ENCODE measurements at places on chromosomes 1 and 21. TPM values are rescaled to one million over a fixed set of nuclear protein-coding genes. Genes with fewer than 3 reads are reported as not detected.
A peak's percentile ranks its signal among the peaks of the same experiment; 100 is the strongest.

DNA sequence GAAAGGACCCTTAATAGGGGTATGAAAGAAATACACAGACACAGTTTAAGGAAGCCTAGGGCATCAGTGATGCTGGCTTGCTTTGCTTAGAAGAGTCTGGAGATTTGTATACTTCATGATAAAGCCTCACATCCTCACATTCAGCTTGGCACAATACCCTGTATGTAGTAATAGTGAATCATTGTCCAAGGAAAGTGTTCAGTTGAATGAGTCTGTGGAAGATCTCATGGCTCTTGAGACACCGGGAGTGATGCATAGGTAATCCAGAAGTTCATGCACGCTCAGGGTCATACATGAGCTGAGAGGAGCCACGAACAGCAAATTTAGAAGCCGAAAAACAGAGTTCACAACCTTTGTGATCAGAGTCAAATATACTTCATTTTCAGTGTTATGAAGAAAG is 537.2 kb upstream of the TMPRSS15 start:
- H3K27me3 ChIP-seq, result no peaks in the 10 kb centered on the region
- no peaks in the 10 kb centered on the region for H3K4me1 ChIP-seq
- no peak overlapping the region for H3K4me3 ChIP-seq
- no peak overlapping the region for H3K27ac ChIP-seq
- DNase-seq, result no peak

GRCh38 chr1:101100674-101101073 is 75.1 kb upstream of the DPH5 start:
- no peaks in the 10 kb centered on the region for H3K36me3 ChIP-seq
- H3K4me3 ChIP-seq, result no peak overlapping the region
- no peak overlapping the region for H3K27ac ChIP-seq

- H3K36me3 ChIP-seq, result no peaks in the 10 kb centered on the region
- H3K4me1 ChIP-seq, result no peaks in the 10 kb centered on the region
- H3K27ac ChIP-seq, result no peak overlapping the region
- H3K27me3 ChIP-seq, result no peaks in the 10 kb centered on the region
Observed at GRCh38 chr1:227707846-227708245, 27.3 kb downstream of the JMJD4 start.

- no peak overlapping the region for H3K27ac ChIP-seq
- H3K27me3 ChIP-seq, result no peaks in the 10 kb centered on the region
- H3K4me1 ChIP-seq, result no peaks in the 10 kb centered on the region
- no peaks in the 10 kb centered on the region for H3K36me3 ChIP-seq
Observed at GRCh38 chr1:101394041-101394440, 157.2 kb downstream of the S1PR1 start.

Gene WNT3A
- not detected for total RNA-seq

DNA sequence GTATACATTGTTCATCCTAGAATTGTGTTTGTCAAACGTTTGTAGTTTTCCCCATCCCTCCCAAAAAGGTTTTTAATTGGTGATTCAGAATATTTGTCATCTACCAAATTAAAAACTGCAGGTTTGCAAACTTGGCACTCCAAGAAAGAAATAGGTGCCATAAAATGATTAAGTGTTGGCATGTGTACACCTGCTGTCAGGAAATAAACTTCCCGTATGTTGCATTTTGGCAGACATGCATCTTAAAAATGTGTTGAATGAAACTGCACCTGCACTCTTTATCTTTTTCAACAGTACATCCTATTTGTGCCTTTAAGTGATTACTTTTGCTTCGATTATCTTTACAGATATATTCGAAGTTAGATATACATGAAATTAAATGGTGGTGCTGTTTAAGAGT is 7.3 kb downstream of the B3GALT2 start:
- H3K4me3 ChIP-seq, result no peak overlapping the region
- no peaks in the 10 kb centered on the region for H3K4me1 ChIP-seq
- H3K27me3 ChIP-seq, result no peaks in the 10 kb centered on the region

Gene KRTAP19-1
- not detected for total RNA-seq

Gene TDRD5
- 0.44 TPM for total RNA-seq

DNA sequence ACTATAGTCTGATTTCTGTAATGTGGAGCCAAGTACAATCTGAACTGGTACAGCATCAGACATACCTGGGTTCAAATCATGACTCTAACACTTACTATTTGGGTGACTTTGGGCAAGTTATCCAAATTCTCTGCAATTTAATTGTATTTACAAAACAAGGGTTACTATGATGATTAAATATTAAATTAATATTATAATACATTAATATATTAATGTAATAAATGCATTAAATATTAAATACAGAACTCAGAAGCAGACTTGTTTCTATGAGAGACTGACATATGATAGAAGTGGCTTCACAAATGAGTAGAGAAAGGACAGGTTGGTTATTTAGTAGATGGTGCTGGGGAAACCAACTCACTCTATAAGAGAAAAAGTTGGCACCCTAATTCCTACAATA is 27.3 kb upstream of the OTUD3 start:
- H3K4me1 ChIP-seq, result peaks cover 2% of the 10 kb centered on the region
- no peak overlapping the region for H3K27ac ChIP-seq
- no peak overlapping the region for H3K4me3 ChIP-seq

Gene FCGR3B
- total RNA-seq, result 1.8 TPM

GRCh38 chr1:78142736-78143135 is 97.0 kb downstream of the GIPC2 start:
- H3K27ac ChIP-seq, result no peak overlapping the region
- H3K4me3 ChIP-seq, result no peak overlapping the region
- H3K4me1 ChIP-seq, result no peaks in the 10 kb centered on the region

GRCh38 chr1:2177541-2177940 is 17.0 kb downstream of the FAAP20 start:
- no peaks in the 10 kb centered on the region for H3K27me3 ChIP-seq
- H3K27ac ChIP-seq, result no peak overlapping the region
- H3K4me3 ChIP-seq, result no peak overlapping the region
- DNase-seq, result no peak
- H3K4me1 ChIP-seq, result no peaks in the 10 kb centered on the region
- no peaks in the 10 kb centered on the region for H3K36me3 ChIP-seq

- H3K36me3 ChIP-seq, result no peaks in the 10 kb centered on the region
- H3K4me1 ChIP-seq, result no peaks in the 10 kb centered on the region
- DNase-seq, result no peak
- H3K4me3 ChIP-seq, result no peak overlapping the region
Observed at GRCh38 chr21:25878344-25878743, 143.6 kb downstream of the GABPA start.

GRCh38 chr1:159444511-159444910 is 5.0 kb downstream of the OR10J1 start:
- no peaks in the 10 kb centered on the region for H3K4me1 ChIP-seq
- no peaks in the 10 kb centered on the region for H3K27me3 ChIP-seq
- H3K27ac ChIP-seq, result no peak overlapping the region
- DNase-seq, result no peak
- H3K4me3 ChIP-seq, result no peak overlapping the region
- H3K36me3 ChIP-seq, result no peaks in the 10 kb centered on the region

Gene FMO3
- 2.3 TPM for total RNA-seq

- no peak for DNase-seq
- no peak overlapping the region for H3K27ac ChIP-seq
- H3K36me3 ChIP-seq, result no peaks in the 10 kb centered on the region
- H3K27me3 ChIP-seq, result peaks cover 48% of the 10 kb centered on the region
- H3K4me1 ChIP-seq, result peaks cover 8% of the 10 kb centered on the region
Observed at GRCh38 chr1:31234123-31234708, 5.5 kb downstream of the NKAIN1 start.

DNA sequence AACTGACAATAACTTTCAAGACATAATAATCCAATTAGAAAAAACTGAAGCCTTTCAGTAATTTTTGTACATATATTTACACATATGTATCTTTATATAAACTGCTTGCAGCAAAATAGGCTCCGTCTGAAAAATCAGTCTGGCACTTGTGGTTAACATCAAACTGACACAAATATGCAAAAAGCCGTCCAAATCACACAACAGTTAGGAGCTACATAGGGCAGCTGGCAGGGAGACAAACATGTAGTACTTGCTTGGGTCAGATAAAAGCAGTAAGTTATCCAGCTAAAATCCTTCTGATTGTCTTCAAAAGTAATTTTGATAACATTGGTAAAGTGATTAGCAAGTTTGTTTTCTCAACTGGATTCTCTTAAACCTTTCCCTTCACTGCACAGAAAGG is 14.7 kb upstream of the GUCA2A start:
- H3K27ac ChIP-seq, result no peak overlapping the region
- H3K27me3 ChIP-seq, result no peaks in the 10 kb centered on the region
- H3K4me3 ChIP-seq, result no peak overlapping the region
- no peak for DNase-seq
- H3K4me1 ChIP-seq, result peaks cover 13% of the 10 kb centered on the region
- H3K36me3 ChIP-seq, result no peaks in the 10 kb centered on the region

Gene CADM3
- 99.2 TPM for total RNA-seq

DNA sequence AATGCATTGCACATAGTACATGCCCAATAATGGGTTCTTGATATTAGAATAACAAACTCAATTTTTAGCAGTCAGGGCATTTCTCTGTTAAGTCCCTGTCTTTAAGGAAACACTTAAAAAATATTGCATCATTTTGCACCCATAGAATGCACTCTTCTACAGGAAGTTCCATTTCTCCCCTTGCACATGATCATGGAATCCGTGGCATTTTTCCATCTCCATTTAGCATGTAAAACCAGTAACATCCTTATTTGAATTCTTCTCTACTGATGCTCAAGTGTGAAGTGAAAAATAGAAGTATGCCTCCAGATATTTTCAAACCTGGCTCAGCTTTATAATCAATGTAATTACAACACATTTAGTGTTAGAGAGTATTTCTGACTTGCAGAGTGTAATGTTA is 192.8 kb downstream of the RWDD3 start:
- H3K27me3 ChIP-seq, result no peaks in the 10 kb centered on the region
- DNase-seq, result no peak
- no peaks in the 10 kb centered on the region for H3K4me1 ChIP-seq
- H3K36me3 ChIP-seq, result no peaks in the 10 kb centered on the region

DNA sequence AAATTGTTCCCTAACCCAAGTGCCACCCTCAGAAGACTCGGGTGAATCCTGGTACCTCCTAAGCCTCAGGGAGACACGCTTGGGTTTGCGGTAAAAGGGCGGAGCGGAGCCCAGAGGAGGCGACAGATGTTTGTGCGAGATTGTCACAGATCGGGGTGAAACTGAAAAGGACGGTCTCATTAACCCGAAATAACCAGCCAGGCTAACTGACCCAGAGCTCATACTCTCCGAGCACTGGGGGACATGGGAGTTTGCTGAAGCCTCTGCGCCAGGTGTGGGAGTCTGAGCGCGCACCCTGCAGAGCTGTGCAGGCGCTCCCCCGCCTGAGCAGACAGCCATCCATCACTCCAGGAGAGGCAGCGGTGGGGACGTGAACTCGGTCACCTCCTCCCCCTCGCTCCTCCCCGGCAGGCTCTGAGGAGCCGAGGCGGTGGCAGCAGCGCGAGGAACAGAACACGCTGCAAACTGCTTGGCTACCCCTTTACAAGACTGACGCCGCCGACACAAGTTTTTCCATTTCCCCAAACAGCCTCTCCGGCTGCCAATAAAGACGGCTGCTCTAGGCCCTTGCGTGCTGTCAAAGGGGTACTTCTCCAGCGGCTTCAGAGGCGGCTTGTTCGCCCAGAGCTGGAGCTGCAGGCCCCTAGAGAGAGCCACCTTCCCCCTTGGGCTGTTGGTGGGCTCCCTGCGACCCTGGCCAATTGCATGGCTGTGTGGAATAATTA is 43.5 kb downstream of the RRAGC start:
- no peak overlapping the region for H3K27ac ChIP-seq
- H3K4me3 ChIP-seq, result no peak overlapping the region
- no peak for DNase-seq
- no peaks in the 10 kb centered on the region for H3K4me1 ChIP-seq
- no peaks in the 10 kb centered on the region for H3K27me3 ChIP-seq
- H3K36me3 ChIP-seq, result no peaks in the 10 kb centered on the region

Gene CD55
- 91.7 TPM for total RNA-seq

DNA sequence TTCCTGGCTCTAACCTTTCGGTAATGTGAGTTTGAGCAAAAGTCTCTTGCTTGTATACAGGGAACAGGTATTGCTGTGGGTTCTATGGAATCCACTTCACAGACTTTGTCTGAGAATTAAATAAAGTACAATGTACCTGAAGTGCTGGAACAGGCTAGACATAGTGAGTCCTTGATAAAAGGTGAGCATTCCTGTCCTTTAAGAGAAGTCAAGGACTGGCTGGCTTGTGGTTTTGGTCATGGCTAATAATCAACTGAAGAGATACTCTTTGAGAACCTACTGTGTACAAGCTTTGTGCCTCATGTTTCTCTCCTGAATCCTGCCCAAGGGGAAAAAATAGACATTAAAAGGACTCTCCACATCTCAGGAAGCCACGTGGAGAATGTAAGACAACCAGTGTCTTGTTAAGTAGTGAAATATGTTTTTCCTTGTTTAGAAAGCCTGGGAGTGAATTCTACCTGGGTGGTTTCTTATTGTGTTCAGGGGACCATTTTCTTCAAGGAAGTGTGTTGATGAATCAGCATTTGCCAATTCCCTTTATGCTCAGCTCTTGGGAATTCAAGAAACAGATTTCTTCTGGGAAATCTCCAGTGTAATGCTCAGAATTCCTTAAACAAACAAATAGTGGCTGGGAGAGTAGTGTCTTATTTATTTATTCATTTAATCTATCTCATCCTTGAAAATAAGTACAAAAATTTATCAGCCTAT is 55.2 kb upstream of the PLD5 start:
- no peaks in the 10 kb centered on the region for H3K36me3 ChIP-seq
- no peaks in the 10 kb centered on the region for H3K4me1 ChIP-seq
- no peak for DNase-seq
- H3K27ac ChIP-seq, result no peak overlapping the region
- no peak overlapping the region for H3K4me3 ChIP-seq

DNA sequence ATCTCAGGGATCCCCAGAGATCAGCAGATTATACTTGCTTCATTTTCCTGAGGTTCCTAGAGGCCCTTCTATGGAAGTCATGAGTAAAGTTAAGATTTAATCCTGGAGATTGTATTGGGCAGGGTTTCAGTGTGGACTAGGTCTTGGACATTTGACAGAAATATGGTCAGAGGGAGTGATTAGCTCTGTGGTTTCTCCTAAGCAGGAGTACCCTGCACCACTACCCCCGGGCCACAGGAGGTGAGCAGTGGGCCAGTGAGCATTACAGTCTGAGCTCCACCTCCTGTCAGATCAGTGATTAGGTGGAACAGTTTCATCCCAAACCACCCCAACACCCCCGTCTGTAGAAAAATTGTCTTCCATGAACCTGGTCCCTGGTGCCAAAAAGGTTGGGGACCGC is 43.2 kb downstream of the PHACTR4 start:
- no peaks in the 10 kb centered on the region for H3K36me3 ChIP-seq
- H3K4me1 ChIP-seq, result no peaks in the 10 kb centered on the region
- H3K27me3 ChIP-seq, result no peaks in the 10 kb centered on the region
- H3K4me3 ChIP-seq, result no peak overlapping the region
- DNase-seq, result no peak
- no peak overlapping the region for H3K27ac ChIP-seq

Gene AMPD1
- not detected for total RNA-seq

- H3K27me3 ChIP-seq, result no peaks in the 10 kb centered on the region
- H3K36me3 ChIP-seq, result no peaks in the 10 kb centered on the region
- H3K4me1 ChIP-seq, result no peaks in the 10 kb centered on the region
- H3K4me3 ChIP-seq, result no peak overlapping the region
Observed at GRCh38 chr1:93625582-93626327, 55.9 kb downstream of the BCAR3 start.

Gene NBPF4
- total RNA-seq, result not detected

GRCh38 chr1:197776351-197777105 is 1.2 kb upstream of the DENND1B start:
- H3K27ac ChIP-seq, result peak overlapping the region; percentile 80
- no peaks in the 10 kb centered on the region for H3K4me1 ChIP-seq
- no peak for DNase-seq
- no peaks in the 10 kb centered on the region for H3K27me3 ChIP-seq

GRCh38 chr1:24762133-24762676 is 17.0 kb downstream of the CLIC4 start:
- H3K27me3 ChIP-seq, result no peaks in the 10 kb centered on the region
- H3K4me3 ChIP-seq, result no peak overlapping the region
- H3K36me3 ChIP-seq, result no peaks in the 10 kb centered on the region
- no peak overlapping the region for H3K27ac ChIP-seq

Gene SPRR2A
- total RNA-seq, result not detected
